GM23338 (cell line): ENCODE measurements at places on chromosomes 11 and 22. TPM values are rescaled to one million over a fixed set of nuclear protein-coding genes. Genes with fewer than 3 reads are reported as not detected.

CCDC15 gene
- total RNA-seq: 3.3 and 8.0 TPM in 2 replicates

SYCE3 gene
- not detected in 2 replicates for total RNA-seq

MFNG gene
- total RNA-seq: 1.9 and 3.8 TPM in 2 replicates

HBB gene
- not detected in 2 replicates for total RNA-seq

NUP98 gene
- 170 and 174 TPM in 2 replicates for total RNA-seq

CCDC89 gene
- 0.31 TPM in 1 of 2 replicates, not detected in the other for total RNA-seq

C11orf42 gene
- total RNA-seq: not detected in 2 replicates

SLCO2B1 gene
- not detected in 2 replicates for total RNA-seq

CD82 gene
- 4.9 and 9.6 TPM in 2 replicates for total RNA-seq
